ENCODE measurements at places on chromosomes 2 and 18. TPM values are rescaled to one million over a fixed set of nuclear protein-coding genes. Genes with fewer than 3 reads are reported as not detected.

The SRD5A2 gene
- total RNA-seq: not detected

The OSR1 gene
- total RNA-seq: 1.8 TPM

The SPP2 gene
- not detected for total RNA-seq

The WIPF1 gene
- total RNA-seq: 2.2 TPM

The ALPI gene
- total RNA-seq: not detected

The RPIA gene
- 6.5 TPM for total RNA-seq

The MOCOS gene
- 8.6 TPM for total RNA-seq

The FBXO15 gene
- 0.13 TPM for total RNA-seq

The NAT8 gene
- total RNA-seq: not detected

The HAAO gene
- total RNA-seq: 10.5 TPM

The KLHL29 gene
- total RNA-seq: 3.4 TPM

The BOLL gene
- not detected for total RNA-seq

The FNDC4 gene
- total RNA-seq: 4.6 TPM

The VIT gene
- total RNA-seq: 2.9 TPM

GRCh38 chr2:126752876-126753275 is 96.9 kb downstream of the GYPC start:
- no peak for DNase-seq

- no peak for DNase-seq
Observed at GRCh38 chr2:33512112-33512511, 35.7 kb downstream of the RASGRP3 start.

DNA sequence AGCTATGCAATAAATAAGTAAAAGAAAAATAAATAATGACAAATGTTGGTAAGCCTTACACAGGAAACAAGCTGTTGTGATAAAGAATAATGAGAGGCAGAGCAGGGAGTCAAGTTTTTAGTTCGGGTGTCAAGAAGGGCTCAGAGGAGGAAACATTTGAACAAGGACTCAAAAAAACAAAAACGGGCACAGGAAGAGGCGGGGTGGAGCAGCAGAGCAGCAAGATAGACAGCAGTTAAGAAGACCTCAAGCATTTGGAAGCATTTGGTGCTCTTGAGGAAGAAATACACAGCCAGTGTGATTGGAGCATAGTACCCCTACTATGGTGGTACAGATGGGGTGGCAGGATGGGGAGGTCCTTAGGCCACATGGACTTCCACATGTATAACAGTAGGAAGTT is 2.8 kb downstream of the TMEM169 start:
- DNase-seq: no peak

DNA sequence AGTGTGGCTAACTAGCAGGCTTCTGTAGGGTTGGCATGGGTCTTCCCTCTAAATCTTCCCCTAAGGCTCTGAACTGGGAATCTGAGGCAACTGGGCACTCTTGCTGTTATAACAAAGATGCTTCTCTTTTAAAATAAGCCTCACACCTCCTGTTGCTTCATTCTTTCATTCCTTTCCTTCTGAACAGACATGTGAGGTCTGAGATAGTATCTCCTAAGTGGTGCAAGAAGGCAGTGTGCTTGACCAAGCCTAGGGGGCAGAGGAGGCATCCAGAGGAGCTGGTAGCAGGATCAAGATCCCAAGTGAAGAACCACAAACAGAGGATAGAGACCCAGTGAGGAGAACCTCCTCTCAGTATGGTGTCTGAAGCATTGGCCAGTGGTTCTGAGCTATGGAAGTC is 90.9 kb downstream of the TTC27 start:
- no peak for DNase-seq

DNA sequence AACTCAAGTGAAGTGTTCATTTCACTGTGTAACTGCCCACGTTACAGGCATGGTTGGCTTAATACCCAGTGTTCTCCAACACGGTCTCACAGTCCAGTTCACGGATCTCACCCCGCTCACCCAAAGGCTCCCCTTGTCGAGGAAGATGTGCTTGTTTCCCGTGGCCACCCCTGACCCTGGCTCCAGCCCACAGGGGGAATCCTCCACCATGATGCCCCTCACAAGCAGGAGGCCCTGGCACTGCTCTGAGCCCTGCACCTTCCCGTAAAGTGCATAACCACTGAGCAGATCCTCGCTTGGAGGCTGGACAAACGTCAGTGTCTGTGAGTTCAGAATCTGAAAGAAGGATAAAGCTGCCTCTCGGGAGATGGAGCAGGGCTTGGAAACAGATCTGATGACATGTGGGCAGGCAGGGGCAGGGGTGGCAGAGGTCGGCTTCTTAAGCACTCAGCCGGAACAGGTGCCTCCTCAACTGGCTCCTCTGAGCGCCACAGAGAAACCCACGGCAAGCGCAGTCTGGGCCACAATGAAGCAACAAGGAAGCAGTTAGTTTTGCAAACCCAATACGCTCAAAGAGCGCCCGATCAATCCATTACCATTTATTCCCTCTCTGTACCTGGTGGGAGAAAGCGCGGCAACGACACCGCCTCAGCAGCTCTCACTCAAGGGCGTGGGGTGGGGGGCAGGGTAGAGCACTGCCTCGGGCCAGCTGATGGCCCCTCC is 17.6 kb downstream of the HDAC4 start:
- no peak for DNase-seq

DNA sequence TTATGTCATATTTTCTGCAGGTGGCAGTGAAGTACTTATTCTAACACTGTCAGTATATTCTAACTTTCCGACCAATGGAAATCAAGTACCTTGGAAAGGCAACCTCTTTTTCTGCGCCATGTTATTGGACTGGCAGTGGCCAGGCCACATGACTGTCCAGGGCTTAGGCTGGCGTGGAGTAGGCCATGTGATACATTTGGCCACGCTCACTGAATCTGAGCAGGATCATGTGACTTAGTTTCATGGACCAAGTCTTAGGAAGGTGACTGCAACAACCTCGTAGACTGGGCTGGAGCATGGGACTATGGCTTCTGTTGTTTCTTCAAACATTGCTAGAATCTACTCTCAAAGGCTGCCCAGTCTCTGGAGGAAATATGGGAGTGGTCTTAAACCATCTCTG is 60.4 kb upstream of the HAAO start:
- no peak for DNase-seq

- no peak for DNase-seq
Observed at GRCh38 chr2:113895301-113895700, 5.4 kb downstream of the ACTR3 start.

DNA sequence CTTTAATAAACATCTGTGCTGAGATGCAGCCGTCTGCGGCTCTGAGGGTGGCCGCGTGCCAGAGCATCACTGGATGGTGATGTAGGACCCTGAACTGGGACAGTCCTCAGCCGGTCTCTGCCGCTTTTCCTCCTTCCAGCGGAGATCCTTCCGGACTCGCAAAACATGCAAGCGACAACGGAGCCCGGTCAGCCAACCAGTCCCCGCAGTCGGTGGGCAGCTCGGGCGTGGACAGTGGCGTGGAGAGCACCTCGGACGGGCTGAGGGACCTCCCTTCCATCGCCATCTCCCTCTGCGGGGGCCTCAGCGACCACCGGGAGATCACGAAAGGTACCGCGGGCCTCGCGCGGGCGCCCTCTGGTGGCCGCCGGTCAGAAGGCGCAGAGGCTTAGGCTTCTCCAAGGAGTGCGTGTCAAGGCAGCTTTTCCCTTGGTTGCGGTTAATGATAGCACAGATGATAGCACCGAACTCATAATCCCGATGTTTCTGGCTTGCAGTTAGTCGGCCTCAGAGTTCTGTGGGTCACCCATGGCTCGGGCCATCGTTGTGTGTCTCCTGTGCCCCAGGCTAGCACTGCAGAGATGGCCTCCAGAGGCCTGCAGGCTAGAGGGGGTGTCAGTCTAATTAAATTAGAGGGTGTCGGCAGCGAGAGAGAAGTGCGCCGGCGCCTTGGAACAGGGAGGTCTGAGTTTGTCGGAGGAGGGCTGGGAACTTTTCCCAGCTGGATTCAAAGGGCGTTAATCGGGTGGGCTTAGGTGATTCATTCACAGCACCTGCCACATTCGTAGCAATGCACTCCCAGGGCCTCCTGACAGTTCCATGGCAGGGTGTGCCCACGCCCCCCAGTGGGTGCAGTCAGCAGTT is 38.5 kb downstream of the LPIN1 start:
- no peak for DNase-seq

DNA sequence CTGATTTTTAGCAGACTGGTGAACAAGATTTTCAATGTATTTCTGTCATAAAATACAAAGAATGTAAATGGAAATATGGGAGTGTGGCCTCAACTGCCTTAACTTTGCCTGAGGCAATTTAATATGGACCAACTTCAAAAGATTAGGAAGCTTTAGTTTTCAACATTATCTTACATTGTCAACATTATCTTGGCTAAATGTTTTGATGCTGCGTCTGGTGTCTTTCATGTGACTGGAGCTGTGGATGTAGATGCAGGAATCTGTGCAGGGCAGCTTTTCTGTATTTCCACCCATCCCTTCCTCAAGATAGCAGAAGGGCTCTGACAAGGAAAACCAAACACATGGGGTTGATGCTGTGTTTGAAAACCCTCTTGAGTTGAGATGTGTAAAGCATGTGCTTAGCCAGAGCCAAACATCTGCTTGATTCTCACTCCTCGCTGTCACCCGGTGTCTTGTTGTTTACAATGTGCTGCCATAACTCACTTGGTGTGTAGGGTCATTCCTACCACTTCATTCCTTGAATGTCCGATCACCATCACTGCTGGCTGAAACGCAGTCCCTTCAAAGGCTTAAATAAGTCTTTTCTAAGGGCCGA is 33.0 kb downstream of the COPS8 start:
- DNase-seq: no peak

DNA sequence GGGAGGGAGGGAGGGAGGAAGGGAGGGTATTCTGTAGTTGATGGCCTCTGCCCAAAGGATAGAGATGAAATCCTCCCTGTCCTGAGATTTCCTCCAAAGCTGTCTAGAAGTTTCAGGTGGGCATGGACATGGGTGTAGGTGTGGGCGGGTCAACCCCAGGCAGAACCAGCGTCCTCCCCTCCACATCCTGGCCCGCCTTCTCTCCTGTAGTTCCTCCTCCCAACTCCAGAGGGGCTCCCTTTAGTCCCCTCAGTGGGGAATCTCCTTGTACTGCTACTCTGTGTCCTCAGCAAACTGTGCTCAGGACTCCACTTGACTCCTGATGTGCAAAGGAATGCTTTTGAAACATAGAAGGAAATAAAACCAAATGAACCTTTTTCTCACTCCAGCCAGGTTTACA is 88.1 kb downstream of the MRPS9 start:
- DNase-seq: no peak

DNA sequence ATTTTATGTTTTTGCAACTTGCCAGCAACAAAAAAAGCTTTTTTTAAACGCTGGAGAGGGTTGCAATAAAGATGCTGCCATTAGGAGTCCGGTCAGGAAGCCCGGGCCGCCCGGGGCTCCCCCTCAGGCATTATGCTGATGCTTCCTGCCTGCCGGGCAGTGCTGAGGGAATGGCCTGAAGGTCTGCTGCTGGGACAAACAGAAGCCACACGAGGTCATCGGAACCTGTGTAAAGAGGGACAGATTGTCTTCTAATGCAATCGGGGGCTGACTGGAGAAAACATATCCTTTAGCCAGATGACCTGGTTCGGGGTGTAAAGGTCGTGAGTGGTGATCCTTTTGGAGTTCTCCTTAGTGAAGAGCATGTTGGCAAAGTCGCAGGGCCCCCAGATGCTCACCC is 2.3 kb downstream of the IMPA2 start:
- DNase-seq: no peak

- no peak for DNase-seq
Observed at GRCh38 chr2:160111951-160112798, 49.8 kb upstream of the PLA2R1 start.

DNA sequence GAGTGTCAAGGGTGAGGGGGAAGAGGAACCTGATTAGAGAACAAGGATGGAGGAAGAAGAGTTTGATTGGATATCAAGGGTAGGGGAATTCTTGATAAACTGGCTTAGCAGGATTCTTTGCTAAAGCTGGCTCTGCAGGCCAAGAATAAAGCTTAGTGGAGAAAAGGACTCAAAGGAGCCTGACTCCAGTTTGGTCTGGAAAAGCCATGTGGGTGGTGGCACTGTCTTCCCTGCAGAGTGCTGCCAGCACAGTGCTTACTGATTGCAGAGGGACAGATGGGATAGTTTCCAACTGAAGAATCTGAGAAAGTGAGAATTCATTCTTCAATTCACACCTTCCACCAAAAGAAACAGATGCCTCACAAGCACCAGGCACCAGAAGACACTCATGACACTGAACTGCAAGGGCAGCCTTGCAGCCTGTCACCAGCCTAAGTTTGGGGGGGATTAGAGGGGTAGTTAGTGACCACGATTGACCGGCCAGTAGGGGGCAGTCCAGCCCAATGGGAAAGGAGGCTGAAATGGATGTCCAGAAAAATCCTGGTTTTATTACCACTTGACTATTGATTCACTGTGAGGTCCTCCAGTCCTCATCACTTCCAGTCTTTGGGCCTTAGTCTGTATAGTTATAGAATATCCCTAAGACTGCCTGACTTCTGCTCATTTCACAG is 334.5 kb downstream of the SMAD2 start:
- DNase-seq: no peak

GRCh38 chr2:144541396-144541795 is 21.5 kb upstream of the ZEB2 start:
- no peak for DNase-seq

DNA sequence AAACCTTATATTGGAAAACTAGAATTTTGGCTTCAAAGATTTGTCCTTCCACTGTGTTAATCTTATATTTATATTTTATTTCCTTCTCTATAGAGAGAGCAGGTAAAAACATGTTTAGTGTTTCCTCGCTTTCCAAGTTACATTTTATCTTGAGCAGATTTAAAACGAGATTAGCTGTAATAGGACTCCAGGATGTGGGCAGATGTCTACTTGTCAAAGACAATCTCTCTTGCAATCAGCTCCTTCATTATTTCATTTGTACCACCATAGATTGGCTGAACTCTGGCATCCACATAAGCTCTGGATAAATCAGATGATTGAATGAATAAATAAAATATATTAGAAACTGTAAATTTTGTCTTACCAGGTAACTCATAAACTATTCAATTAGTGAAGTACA is 17.5 kb upstream of the KANSL1L start:
- no peak for DNase-seq

- no peak for DNase-seq
Observed at GRCh38 chr18:55237660-55238059, 278.4 kb upstream of the CCDC68 start.

- no peak for DNase-seq
Observed at GRCh38 chr2:234409590-234409989, 87.3 kb downstream of the ARL4C start.

- DNase-seq: no peak
Observed at GRCh38 chr2:39118786-39119499, 1.9 kb downstream of the SOS1 start.

- no peak for DNase-seq
Observed at GRCh38 chr2:171836146-171836910, 57.7 kb downstream of the SLC25A12 start.

- no peak for DNase-seq
Observed at GRCh38 chr2:134774786-134775641, 56.2 kb upstream of the TMEM163 start.

GRCh38 chr2:3193443-3194330 is 183.9 kb downstream of the EIPR1 start:
- DNase-seq: no peak

- no peak for DNase-seq
Observed at GRCh38 chr18:54671291-54671881, 80.3 kb downstream of the DYNAP start.

Measured in esophagus squamous epithelium (tissue), 5 donors.